NCI-H2081 treated with DMSO at 0.1 percent for 48 hours (cell line): ENCODE measurements at places on chromosomes 16 and 17.

DNA sequence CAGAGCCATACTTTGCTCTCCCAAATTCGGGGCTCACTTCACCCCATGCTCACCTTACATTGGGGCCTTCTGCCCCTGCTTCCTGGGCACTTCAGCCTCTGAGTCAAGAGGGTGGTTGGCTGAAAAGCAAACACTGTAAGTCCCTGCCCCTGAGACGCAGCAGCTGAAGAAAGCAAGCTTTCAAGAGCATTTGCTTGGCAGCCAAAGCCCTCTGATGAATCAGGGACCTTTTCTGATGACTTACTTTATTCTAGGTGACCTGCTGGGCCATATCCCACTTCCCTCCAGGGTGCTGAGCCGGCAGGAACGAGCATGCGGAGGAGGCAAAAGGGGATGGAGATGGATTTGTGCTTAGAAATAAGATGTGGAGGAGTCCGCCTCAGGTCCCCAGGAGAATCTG lies 147.0 kb upstream of the TNRC6C start:
- DNase-seq = no peak

- no peak for DNase-seq
Observed at GRCh38 chr17:8741771-8742170, 2.9 kb downstream of the CCDC42 start.

DNA sequence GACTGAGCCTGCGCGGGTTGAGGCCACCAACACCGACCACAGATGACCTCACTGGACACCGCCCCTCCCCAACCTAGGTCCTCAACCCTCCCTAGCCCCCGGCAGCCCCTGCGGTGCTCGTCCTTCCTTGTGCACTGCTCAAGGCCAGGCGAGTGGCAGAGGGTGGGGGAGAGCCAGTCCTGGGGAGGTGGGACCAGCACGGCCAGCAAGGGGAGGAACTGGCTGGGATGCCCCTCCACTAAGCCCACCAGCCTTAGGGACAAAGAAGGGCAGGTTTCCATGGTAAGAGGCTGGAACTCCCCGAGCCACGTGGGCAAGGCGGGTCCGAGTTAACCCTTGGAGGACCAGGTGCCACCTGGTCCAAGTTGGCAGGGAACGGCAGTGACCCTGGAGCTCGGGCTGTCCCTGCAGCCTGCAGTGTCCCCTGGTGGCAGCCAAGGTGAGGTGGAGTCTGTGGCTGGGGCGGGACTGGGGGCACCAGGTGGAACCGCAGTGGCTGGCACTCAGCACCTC lies 9.2 kb downstream of the FSCN2 start:
- DNase-seq = no peak

- DNase-seq = no peak
Observed at GRCh38 chr16:86881861-86882273, 303.5 kb downstream of the FOXL1 start.

DNA sequence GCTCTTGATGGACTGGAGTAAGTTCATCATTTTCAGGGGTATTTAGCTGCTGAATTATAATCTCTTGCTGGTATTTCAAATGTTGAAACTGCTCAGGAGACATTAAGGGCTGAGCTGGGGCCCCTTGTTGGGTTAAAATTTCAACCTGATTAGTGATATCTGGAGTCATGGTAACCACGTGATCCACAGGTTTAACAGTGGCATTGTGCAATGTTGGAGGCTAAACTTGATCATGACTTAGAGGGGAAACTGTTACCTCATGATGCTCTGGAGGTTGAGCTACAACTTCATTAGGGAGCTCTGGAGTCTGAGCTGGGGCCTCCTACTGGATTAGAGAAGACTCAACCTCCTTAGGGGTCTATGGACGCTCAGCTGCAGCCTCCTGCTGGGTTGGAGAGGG lies 17.2 kb upstream of the MPP2 start:
- no peak for DNase-seq

GRCh38 chr16:65195998-65196397 lies 74.1 kb upstream of the CDH11 start:
- DNase-seq = peak; percentile 20

GRCh38 chr17:39653662-39654331 lies 11.4 kb upstream of the TCAP start:
- no peak for DNase-seq

DNA sequence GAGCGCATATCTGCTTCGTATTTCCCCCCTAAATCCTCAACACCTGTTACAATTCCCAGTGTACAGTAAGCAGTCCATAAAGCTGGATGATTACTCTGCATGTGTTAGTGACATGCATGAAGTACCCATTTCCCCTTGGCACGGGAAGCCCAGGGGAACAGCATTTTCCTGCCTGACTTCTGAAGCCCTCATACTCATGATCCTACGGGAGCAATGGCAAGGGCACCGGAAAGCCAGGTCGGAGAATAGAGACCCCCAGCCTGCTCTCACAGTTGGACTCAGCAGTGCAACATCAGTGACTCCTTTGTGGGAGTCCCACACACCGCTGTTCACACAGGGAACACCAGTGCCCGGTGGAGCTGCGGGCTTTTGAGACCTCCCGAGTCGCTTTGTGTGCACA lies 336.9 kb downstream of the CDH13 start:
- no peak for DNase-seq

DNA sequence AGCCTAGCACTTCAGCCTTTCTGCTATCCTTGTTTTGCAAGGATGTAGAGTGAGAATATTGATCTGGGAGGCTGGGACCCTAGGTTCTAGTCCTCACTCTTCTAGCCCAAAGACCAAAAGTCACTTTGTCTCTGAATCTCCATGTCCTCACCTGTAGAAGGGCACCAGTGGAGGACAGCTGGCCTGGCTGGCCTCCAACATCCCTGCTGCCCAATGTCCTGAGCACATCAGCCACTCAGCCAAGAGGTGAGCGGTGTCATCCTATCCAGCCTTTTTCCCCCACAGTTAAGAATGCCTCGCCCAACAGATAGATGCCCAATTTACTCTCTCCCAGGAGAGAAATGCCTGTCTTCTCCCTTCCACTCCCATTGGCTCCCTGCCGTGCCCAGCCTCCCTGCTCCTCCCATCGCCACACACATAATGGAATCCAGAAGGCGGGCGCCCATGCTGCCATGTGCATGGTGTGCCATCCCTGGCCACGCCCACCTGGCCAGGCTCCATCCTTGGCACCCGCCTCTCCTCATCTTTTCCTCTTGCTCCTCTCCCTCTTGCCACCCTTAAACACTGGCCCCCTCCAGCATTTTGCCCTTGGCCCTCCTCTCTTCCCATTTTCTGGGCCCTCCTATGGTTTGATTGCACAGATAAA lies 157.3 kb upstream of the SDK2 start:
- peak; percentile 41 for DNase-seq

GRCh38 chr16:88552815-88553214 lies 17.4 kb upstream of the ZC3H18 start:
- no peak for DNase-seq

DNA sequence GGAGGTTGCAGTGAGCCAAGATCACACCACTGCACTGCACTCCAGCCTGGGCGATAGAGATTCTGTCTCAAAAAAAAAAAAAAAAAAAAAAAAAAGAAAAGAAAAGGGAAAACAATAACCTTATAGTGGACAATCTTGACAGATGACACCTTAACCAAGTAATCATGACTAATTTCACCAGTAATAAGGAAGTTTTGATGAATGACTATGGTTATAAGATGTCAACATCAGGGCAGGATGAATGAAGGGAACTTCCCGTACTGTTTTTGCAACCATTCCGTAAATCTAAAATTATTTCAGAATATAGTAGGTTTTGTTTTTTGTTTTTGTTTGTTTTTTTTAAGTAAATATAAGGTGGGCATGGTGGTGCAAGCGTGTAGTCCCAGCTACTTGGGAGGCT lies 23.0 kb downstream of the GSPT1 start:
- no peak for DNase-seq

DNA sequence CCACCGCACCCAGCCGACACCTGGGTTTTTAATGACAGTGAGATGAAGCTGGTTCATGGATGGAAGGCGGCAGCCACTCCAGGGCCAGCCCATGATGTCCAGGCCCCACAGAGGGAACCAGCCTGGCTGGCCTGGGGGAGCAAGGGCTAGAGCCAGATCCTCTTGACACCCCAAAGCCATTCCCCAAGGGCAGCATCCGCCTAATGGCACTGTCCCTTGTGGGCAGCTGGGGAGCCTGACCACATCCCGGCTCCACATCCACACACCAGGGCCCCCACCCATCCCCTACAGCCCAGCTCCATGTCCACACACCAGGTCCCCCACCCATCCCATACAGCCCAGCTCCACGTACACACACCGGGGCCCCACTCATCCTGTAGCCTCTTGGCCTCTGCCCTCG lies 53.3 kb upstream of the ACSF3 start:
- no peak for DNase-seq

- DNase-seq = no peak
Observed at GRCh38 chr16:67237396-67238277, 9.6 kb downstream of the FHOD1 start.

DNA sequence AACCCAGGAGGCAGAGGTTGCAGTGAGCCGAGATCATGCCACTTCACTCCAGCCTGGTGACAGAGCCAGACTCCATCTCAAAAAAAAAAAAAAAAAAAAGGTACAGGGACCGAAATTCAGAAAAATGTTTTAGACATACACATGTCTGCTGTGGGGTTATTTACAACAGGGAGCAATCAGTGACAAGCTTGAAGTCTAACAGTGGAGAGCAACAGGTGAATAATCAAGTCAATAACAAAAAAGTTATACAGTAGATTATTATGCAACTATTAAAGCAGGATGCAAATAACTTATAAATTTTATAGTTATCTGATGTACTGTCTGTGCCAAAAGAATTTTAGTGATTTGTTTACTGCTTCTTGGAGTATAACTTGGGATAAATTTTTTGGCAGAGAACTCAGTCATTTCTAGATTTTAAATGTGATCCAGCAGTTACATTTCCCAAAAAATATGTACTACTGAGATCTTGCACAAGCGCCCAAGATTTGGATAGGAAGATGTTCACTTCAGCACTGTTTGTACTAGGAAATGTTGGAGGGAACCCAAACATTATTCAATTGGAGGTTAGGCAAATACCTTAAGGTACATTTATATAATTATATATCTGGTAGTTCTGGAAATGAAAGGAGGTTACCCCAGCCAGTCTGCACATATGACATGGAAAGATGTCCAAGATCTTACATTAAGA lies 34.1 kb downstream of the EEF2K start:
- DNase-seq = no peak

DNA sequence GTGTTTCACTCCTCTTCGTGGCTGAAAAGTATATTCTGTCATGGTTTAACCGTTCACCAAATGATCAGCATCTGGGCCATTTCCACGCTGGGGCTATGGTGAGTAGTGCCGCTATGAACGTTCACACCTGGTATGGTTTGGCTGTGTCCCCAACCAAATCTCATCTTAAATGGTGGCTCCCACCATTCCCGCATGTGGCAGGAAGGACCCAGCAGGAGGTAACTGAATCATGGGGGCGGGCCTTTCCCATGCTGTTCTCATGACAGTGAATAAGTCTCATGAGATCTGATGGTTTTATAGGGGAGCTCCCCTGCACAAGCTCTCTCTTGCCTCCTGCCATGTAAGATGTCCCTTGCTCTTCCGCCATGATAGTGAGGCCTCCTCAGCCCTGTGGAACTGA lies 45.7 kb upstream of the ZNF469 start:
- no peak for DNase-seq

DNA sequence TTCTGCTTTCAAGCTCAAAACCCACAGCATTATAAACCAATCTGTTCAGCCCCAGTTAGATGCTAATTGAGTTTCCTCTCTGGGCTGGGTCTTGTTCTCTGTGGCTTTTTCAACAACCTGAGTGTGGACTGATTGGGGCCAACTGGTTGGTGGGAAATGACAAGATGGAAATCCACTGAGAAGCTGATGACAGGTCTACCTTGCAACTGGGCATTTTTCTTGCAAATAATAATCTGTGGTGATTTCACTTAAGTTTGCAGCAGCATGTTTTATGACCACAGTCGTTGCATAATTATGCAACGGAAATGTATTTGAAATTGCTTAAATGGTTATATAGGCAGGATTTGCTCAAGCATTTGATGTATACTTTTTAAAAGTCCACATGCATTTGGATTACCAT lies 69.9 kb downstream of the AKAP1 start:
- DNase-seq = no peak

- no peak for DNase-seq
Observed at GRCh38 chr16:88706965-88707826, 893 bp downstream of the CTU2 start.

GRCh38 chr17:75308732-75309629 lies 19.7 kb upstream of the SLC25A19 start:
- DNase-seq = no peak

- DNase-seq = no peak
Observed at GRCh38 chr16:28219282-28219681, 7.5 kb upstream of the XPO6 start.

DNA sequence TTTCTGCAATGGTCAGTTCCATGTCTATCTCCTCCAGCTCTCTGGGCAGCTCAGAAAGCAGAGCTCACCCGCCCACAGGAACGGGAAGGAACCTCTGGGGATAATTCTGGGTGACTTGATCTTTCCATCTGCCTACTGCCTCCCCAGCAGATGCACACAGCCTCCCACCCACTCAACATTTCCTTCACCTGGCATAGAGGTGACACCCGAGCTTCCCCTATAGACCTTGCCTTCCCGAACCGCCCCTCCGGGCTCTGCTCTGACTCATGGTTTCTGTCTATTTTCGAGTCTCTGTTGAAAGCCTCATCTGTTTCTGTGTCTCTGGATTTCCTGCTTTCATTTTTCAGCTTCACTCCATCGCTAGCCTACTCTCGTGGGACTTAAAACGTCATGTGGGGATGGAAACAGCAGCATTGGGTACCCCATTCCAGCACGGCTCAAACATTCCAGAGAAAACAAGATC lies 11.4 kb downstream of the GGA3 start:
- no peak for DNase-seq

- no peak for DNase-seq
Observed at GRCh38 chr16:28937222-28937876, 5.6 kb downstream of the CD19 start.

DNA sequence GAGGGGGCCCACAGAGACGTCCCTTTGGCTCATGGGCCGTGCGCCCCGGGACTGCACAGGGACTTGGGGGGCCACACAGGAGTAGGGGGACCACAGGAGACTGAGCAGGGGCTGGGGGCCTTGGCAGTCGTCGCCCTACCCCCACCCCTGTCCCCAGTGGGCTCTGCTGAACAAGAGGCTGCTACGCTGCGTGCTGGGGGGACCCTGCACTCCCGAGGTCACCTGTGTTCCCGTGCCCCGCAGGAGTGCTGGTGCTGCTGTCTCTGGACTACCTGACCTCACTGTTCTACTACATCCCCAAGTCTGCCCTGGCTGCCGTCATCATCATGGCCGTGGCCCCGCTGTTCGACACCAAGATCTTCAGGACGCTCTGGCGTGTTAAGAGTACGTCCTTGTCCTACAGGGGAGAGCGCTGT lies 14.4 kb upstream of the RNF213 start:
- DNase-seq = no peak

- DNase-seq = no peak
Observed at GRCh38 chr17:44207319-44207718, 7.6 kb upstream of the ATXN7L3 start.

GRCh38 chr17:45828171-45828570 lies 16.5 kb upstream of the SPPL2C start:
- DNase-seq = no peak
